ENCODE measurements at places on chromosomes 5 and 9.

DNA sequence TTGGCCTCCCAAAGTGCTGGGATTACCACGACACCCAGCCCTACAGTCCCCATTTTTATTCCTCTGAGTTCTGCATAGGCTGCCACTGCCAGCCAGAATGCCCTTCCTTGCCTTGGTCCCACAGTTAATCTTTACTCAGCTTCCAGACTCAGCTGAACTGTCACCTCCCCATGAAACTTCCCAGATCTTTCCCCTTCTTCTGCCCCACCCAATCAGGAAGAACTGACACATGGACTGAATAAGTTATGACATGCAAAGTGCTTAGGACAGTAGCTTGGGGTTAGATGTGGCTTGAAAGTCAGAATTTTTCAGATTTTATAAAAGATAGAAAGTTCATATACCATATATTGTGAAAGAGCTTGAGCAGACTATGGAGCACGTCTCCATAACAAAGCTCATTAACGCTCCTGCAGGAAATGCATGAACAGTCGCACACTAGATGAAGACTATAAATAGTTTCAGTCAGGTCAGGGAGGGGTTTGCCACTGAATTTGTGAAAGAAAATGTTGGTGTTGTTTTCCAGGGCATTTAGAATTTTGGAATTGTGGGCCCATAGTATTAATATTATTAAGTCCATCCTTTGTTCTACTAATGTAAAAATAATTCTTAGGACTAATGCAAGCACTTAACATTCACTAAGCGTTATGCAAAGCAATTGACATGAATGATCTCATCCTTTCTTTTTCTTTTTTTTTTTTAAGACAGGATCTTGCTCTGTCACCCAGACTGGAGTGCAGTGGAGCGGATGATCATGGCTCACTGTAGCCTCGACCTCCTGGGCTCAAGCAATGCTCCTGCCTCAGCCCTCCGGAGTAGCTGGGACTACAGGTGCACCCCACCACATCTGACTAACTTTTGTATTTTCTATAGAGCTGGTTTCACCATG is 36.1 kb upstream of the DENND1A start:
- DNase-seq, result no peak

DNA sequence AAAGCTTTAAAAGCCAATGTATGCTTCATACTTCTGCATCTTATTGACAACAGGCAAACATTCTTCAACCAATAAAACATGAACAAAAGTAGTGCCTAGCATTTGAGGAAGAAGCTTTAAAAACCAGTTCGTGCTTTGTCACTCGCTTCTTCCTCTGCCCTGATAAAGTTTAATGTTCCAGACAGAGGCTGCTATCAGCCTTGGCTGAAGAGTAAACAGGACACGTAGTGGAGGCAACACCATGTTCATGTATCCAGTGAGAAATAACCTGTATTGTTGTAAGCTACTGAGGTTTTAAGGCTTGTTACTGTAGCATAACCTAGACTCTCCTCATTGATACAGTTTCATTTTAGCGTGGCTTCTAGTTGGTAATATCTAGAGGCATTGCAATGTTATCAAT is 3.2 kb upstream of the FUBP3 start:
- DNase-seq, result no peak

- DNase-seq, result no peak
Observed at GRCh38 chr9:113690055-113690740, 185.9 kb upstream of the ZNF618 start.

DNA sequence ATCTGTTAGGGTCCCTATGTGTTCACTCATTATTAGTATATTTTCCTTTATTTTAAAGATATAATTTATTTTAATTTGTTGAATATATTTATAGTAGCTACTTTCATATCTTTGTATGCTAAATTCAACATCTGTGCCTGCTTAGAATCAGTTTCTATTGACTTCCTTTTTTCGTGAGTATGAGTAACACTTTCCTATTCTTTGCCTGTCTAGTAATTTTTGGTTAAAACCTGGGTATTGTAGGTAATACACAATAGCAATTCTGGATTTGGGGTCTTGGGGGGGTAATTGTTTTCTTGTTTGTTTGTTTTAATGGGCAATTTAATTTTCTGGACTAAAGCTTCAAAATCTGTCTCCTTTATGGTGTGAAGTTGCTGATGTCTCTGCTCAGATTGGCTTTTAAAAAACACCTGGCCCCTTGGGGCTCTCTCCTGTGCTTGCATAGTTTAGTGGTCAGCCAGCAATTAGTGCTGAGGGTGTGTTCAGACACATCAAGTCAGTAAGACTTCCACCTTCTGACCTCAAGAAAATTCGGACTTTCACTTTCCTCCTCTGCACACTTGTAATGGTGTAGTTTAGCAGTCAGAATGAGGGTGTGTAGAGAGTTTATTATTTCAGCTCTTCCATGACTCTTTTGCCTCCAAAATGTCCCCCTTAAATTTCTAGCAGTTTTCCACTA is 124.4 kb upstream of the MAP1B start:
- no peak for DNase-seq

- DNase-seq, result peak; percentile 58
Observed at GRCh38 chr5:140239939-140240700, 62.8 kb downstream of the PFDN1 start.

GRCh38 chr5:149845601-149846000 is 99.0 kb downstream of the PDE6A start:
- no peak for DNase-seq

GRCh38 chr5:120096413-120096812 is 367.7 kb upstream of the PRR16 start:
- DNase-seq, result no peak

- no peak for DNase-seq
Observed at GRCh38 chr5:116482394-116482793, 92.2 kb downstream of the SEMA6A start.

- DNase-seq, result no peak
Observed at GRCh38 chr9:19782005-19782404, 6.8 kb downstream of the SLC24A2 start.

- DNase-seq, result no peak
Observed at GRCh38 chr5:127919006-127919796, 164.4 kb upstream of the SLC12A2 start.

GRCh38 chr9:6711403-6711802 is 46.4 kb upstream of the KDM4C start:
- DNase-seq, result no peak

GRCh38 chr5:110916381-110917049 is 155.0 kb upstream of the TSLP start:
- DNase-seq, result no peak

DNA sequence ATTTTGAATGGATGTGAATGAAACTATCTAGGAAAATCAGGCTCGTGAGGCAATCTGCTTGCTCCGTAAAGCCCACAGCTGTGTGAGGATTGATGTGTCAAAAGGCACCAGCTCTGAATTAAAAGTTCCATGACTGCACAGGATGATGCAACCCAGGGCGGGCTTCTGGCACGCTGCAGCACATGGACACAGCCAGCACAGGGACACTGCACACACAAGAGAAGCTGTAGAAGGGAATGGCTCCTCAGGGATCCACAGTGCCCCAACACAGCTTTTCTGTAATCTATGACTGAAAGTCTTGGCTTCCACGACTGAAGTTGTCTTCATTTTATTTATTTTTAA is 151.0 kb downstream of the GCNT1 start:
- no peak for DNase-seq

DNA sequence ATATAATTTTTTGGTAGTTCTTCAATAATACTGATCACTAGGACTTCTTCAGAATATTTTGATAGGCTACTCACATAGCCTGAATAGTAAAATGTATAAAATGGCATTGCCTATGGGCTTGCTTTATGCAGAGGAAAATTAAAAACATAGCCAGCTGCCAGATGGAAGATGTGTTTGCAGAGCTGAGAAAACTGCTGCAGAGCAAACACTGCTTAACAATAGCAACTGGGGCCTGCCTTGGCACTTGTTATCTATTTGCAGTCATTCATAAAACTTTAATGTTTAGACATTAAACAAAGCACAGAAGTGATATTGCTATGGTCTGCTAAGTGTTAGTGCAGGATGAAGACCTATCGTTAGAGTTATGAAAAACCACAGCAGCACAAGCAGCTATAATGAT is 151.5 kb upstream of the SMC2 start:
- DNase-seq, result no peak

DNA sequence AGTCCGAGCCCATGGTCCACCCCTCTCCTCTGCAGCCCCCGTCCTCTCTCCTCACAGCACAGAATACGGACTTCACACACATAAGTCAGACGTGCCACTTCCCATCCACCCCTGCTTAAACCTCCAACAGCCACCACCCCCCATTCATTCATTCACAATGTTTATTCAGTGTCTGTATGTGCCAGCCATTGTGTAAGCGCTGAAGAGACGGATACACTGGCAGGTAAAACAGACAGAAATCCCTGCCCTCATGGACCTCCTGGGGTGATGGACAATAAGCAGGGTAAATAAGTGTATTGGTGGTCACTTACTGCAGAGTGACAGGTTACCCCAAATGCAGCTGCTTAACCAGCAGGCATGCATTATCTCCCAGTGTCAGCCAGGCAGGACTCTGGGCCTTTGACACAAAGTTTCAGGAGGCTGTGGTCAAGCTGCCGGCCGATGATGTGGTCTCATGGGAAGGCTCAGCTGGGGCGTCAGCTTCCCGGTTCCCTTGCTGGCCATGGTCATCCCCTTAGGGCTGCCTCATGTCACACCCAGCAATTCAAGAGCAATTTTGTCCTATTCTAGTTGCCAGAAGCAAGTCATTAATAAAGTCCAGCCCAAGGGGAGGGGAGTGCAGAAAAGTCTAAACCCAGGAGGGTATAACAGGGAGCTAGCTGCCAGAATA is 1.8 kb upstream of the PAXX start:
- DNase-seq, result no peak

DNA sequence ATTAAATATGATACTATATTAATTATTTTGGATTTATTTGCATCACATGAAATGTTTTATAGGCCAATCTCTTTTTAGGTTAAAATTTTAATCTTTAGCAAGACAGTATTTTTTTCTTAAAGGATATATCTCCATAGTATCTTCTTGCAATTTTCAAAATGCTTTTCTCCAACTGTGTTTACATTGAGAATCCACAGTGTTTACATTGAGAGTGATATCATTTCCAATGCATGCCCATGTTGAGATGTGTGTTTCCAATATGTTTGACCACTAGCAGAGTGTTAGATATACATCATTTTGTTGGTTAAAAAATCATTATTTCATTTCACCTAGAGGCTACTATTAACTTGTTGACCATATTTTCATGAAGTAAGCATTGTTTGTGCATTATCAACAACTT is 17.3 kb downstream of the VCAN start:
- DNase-seq, result no peak

DNA sequence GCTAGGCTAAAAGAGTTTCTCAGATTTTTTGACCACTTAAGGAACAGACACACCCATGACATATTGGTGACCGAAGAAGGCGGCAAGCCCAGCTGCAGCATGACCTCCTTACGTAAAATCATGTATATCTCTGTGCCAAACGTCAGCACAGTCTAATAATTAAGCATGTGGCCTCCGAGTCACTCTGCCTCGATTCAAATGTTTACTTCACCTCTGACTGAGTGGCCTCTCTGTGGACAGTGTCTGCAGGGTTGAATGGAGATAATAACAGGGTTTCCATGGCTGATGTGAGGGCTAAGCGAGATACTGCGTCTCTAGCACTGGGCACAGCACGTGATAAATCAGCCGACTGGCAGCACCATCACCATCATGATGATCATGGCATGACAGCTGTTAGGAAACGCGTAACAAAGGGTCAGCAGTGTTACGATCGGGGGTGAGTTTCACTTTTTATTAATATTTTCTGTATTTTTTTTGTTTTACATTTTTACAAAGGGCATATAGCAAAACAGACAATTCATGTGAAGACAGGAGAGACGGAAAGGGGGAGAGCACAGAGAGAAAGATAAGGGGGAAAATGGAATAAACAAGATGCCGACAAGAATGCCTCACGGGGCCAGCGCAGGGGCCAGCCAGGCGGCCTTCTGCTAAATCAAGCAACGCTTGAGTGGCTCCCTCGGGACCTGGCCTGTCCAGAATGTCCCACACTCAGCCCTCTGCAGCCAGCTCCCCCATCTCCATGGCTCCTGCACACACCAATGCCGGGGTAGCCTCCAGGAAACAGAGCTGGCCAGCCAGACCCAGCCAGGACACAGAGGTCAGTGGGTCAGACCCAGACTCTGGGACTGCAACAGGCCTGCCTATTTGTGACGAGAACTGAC is 60.3 kb downstream of the ADAMTS2 start:
- DNase-seq, result no peak

DNA sequence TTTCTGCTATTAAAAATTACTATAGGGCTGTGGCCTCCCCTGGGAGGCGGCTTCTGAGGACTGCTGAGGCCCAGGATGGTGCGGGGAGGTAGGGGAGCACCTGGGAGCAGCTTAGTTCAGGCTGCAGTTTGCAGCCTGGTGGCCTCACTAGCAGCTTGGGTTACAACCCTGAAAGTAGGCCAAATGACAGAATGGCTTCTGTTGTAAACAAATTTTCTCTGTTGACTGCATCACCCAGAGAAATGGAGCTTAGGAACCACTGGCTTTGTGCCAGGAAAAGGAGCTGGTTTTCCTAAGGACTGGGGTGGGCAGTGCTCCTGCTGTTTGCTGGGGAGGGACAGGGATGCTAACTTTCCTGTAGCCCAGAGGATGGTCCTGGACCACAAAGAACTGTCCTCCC is 130.3 kb downstream of the ENTREP1 start:
- DNase-seq, result no peak

DNA sequence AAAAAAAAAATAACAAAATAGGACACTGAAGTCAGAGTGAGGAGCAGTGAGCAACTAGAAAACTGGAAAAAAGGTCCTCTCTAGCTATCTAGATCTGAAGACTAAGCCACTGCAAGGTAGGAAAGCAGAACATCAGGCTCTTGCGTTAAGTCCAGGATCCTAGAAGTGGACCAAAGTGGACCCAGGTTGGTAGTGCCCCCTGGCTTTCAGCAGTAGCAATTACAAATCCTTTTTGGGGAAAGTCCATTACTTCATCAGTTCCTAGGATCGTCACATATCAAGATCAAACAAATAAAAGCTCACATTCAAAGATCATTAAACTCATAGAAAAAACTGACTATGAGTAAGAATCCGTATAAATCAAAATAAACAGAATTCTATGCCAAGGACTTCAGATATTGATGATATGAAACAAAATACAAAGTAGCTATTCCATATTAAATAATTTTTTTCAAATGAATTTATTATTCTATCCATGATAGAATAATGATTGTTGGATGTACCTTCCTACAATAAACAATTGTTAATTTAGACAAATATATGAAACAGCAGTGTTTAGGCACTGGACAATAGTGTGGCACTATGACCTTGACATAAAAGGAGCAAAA is 6.5 kb upstream of the RICTOR start:
- no peak for DNase-seq

DNA sequence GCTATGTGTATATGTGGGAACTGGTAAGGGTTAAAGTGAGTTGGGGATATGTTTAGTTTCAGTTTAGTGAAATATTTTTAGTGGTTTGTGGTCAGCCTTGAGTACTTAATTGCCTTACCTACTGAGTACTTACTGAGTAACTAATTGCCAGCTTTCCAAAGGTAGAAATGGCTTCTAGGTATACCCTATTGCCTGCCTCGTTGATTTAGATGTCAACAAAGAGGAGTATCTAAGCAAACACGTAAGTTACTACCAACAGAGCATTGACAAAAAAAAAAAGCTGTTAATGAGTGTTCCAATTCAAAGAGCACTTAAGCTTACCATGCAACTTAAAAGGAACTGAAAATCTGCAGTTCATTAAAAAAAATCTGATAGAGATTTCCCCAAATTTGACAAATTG is 8.8 kb downstream of the ATP10B start:
- no peak for DNase-seq

GRCh38 chr5:39503155-39503554 is 78.4 kb upstream of the DAB2 start:
- no peak for DNase-seq

GRCh38 chr9:123174079-123174478 is 94.3 kb downstream of the STRBP start:
- no peak for DNase-seq

- DNase-seq, result no peak
Observed at GRCh38 chr5:173395257-173395932, 67.2 kb upstream of the STC2 start.
